Activated CD8-positive, alpha-beta memory T cell treated with anti-CD3 and anti-CD28 coated beads for 1 hour (primary cell): ENCODE measurements at places on chromosomes 3 and 15.

- DNase-seq, result no peak
Measured at GRCh38 chr3:7190095-7190494, 329.2 kb downstream of the GRM7 start.

GRCh38 chr3:193814166-193814892, 221.3 kb downstream of the OPA1 start:
- no peak for DNase-seq

GRCh38 chr15:63156755-63157117, 541 bp downstream of the RPS27L start:
- DNase-seq, result no peak

DNA sequence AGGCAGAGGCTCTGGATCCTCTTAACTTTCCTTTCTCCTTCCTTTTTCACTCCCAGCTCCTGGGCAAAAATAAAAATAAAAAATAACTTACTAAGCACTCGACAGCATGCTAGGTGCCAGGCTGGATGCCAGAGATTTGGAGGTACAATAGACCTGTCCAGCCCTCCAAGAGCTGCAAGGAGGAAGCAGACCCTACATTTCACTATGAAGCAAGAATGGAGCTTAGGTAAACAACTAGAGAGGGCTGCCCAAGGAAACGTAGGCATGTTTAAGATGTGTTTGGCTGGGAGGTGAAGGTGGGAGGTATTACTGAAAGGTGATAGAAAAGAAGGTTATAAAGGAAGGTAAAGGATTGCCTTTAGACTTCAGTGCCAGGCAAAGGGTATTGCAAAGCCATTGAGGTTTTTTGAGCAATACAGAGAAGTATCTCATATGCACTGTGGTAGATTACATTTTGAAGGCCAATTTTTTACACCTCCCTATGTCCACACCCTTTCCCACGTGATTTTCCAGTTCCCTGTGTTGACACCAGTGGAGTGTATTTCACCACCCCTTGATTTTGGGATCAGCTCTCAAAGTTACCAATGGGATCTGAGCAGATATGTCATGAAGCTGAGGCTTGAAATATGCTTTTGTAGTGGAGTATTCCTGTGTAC, 69.1 kb downstream of the DCLK3 start:
- DNase-seq, result no peak

DNA sequence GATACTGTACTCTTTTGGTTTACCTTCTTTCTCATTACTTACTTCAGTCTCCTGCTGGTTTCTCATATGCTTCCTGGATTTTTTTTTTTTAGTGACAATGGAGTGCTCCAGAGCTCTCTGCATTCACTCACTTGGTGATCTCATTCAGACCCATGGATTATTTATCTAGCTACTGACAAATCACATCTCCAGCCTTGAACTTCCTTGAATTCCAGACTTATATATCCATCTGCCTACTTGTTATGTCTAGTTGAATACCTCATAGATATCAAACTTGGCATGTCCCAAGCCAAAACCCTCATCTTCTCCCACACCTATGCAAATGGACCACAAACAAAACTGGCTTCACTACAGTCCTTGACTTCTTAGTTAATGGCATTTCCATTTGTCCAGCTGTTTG, 234.7 kb upstream of the ZPLD1 start:
- no peak for DNase-seq

DNA sequence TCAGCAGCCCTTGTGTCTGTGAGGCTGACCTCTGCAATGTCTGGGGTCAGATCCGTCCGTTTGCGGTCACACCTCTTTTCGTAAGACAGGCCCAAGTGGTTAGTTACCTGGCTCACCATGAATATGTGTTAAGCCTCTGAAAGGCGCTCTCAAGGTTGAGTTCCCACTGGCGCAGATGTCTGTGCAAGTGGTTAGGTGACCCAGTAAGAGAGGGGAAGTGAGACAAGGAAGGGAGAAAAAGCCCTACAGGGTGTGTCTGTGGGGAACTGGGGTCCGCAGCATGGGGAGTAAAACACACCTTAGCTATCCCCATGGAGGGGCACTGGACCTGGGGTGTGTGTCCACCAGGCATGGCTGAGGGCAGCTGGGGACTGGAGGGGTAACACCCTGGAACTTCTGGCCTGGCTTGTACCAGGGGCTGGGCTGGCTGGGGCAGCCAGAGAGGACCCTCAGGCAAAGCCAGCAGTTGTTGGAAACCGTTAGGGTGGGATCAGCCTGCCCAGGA, 391.6 kb upstream of the PROK2 start:
- DNase-seq, result no peak
